ENCODE measurements at places on chromosomes 11 and 22. TPM values are rescaled to one million over a fixed set of nuclear protein-coding genes. Genes with fewer than 3 reads are reported as not detected.

SLC37A2 gene
- 3.5 TPM for total RNA-seq

OR5P2 gene
- total RNA-seq: not detected

MADD gene
- 87.8 TPM for total RNA-seq

ZC3H7B gene
- 11.3 TPM for total RNA-seq

MCAM gene
- 2.6 TPM for total RNA-seq
